ENCODE measurements at places on chromosomes 12 and 14.

- DNase-seq, result peak; percentile 95
These were observed 25.4 kb downstream of the ZBTB42 start for GRCh38 chr14:104826189-104826860.

DNA sequence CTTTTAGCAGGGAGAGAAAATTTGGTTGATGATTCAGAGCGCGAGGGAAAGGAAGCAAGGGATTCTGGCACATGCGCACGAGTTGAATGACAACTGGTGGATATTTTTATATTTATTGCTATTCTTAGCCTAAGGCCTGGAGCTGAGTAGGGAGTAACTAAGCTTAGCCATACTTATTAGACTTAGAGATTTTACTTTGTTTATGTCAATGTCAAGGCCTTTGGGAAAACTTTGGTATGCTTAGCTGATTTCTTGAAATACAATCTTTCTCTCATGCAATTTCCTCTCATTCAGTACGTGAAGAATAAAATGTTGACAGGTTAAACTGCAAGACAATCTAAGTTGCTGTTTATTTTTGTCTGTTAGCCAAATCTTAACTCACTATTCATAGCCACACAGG lies 101.1 kb downstream of the CRADD start:
- DNase-seq, result no peak

DNA sequence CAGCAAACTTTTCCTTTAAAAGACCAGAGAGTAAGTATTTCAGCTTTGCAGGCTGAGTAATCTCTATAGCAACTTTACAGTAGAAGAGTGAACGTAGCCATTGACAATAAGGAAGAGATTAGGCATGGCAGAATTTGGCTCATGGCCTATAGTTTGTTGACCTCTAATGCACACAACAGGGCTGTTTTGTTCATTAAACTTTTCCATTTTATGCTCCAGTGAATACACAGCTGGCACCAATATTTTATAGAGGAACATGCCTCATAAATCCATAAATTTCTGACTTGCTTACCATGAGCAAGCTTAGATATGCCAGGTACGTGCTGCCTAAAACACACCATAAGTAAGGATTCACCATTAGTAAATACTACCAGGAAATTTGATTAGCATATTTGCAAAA lies 609.0 kb upstream of the STXBP6 start:
- DNase-seq, result no peak

DNA sequence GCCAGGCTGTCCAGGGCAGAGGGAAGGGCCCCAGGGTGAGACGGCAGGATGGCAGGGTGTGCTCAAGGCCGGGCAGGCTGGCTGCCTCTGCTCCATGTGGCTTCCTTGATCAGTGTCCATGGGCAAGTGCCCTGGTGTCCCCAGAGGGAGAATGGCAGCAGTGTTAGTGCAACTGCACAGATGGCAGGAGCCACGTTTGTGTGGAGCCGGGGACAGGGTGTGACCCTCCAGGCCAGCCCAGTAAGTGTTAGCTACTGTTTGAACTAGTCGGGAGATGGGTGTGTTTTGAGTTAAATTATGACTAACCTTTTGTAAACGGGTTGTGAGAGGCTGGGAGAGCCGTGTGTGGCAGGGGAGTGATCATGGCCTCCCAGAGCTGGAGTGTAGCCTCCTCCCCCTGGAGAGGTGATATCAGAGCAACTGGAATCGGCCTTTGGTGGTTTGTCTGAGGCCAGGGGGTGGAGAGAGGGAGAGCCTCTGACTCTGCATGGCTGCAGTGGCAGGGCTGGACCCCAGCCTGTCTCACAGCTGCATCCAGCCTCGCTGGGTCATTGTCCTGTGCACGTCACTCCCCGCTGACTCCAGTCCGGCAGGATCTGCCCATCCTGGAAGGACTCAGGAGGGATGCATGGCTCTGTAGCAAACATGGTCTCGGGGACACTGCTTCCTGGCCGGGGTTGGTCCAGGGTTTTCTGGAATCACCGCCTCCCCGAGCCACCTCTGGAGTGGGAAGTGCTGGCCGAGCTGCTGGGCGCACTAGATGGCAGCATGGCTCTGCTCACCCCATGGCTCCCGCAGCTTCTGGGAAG lies 27.8 kb downstream of the AACS start:
- DNase-seq, result peak; percentile 5

DNA sequence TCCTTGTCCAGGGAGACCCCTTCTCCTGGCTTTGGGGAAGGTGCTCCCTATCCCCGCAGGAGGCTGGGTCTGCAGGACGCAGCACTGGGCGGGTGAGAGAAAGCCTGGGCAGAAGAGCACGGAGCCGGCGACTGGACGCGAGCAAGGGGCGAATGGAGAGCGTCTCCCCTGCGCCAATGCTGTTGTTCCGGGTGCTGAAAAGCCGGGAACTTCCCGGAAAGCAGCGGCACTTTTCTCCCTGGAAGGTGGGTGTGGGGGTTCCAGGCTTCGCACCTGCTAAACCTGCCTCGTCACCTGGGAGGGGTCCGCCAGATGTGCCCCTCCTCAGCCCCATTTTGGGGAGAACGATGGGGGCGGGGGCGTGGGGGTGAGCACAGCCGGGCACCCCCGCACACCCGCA lies 417.1 kb upstream of the TMTC1 start:
- DNase-seq, result no peak

- peak; percentile 91 for DNase-seq
These were observed at the start of gene TAMALIN for GRCh38 chr12:52006726-52007157. TSS of gene TAMALIN (plus strand) at chr12:52006946. CDS start at chr12:52007020, 74 bp downstream.

DNA sequence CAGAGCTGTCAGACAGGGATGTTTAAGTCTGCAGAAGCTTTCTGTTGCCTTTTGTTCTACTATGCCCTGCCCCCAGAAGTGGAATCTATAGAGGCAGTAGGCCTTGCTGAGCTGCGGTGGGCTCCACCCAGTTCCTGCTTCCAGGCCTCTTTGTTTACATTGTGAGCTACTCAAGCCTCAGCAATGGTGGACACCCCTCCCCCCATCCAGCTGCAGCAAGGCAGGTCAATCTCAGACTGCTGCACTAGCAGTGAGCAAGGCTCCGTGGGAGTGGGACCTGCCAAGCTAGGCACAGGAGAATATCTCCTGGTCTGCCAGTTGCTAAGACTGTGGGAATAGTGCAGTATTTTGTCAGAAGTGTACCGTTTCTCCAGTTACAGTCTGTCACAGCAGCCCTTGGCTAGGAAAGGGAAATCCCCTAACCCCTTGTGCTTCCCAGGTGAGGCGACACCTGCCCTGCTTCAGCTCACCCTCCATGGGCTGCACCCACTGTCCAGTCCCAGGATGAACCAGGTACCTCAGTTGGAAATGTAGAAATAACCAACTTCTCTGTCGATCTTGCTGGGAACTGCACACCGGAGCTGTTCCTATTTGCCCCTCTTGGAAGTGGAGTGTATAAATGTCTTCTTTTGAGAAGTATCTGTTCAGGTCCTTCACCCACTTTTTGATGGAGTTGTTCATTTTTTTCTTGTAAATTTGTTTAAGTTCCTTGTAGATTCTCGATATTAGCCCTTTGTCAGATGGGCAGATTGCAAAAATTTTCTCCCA lies 213.5 kb upstream of the SLC38A2 start:
- DNase-seq, result peak; percentile 77

DNA sequence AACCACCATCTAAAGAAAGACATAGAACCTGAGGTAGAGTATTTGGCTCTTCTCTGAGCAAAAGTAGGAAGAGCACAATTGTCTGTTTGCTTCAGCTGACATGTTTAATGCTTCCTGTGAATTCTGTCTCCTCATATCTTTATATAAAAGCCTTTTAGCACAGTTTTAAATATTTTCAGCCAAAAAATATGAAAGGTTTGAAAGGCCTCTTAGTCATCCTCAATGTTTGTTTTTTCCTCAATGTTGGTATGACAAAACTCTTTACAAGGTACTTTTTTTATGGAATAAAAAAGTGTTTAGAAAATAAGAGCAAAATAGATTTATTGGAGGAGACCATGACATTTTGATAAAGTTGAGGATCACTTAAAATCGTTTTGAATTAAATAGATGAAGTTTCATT lies 360.9 kb downstream of the NAV3 start:
- no peak for DNase-seq

- DNase-seq, result no peak
These were observed 378.0 kb downstream of the TMEM121 start for GRCh38 chr14:105904379-105904778.

DNA sequence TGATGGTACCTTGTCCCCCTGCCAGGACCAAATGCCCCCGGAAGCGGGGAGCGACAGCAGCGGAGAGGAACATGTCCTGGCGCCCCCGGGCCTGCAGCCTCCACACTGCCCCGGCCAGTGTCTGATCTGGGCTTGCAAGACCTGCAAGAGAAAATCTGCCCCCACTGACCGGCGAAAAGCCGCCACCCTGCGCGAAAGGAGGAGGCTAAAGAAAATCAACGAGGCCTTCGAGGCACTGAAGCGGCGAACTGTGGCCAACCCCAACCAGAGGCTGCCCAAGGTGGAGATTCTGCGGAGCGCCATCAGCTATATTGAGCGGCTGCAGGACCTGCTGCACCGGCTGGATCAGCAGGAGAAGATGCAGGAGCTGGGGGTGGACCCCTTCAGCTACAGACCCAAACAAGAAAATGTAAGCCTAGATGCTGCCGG lies 410 bp downstream of the MYF6 start:
- no peak for DNase-seq

DNA sequence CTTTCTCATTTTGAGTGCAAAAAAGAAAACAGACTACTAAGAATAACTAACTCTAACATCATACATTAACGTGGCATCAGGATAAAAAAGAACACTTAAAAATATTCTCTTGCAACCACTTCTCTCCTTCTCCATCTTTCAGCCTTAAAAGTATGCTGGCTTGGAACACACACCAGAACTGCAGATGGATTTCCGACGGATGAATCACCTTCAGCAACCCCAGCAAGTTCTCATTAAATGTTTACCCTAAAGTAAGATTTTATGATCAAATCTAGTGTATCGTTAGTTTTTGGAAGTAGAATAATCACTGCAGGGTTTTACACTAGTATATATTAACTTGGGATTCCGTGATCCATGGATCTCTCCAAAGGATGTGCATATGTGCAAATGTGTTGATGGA lies 1.2 kb downstream of the NEK9 start:
- no peak for DNase-seq

- DNase-seq, result no peak
These were observed 320.4 kb downstream of the ADGRD1 start for GRCh38 chr12:131274061-131274460.

DNA sequence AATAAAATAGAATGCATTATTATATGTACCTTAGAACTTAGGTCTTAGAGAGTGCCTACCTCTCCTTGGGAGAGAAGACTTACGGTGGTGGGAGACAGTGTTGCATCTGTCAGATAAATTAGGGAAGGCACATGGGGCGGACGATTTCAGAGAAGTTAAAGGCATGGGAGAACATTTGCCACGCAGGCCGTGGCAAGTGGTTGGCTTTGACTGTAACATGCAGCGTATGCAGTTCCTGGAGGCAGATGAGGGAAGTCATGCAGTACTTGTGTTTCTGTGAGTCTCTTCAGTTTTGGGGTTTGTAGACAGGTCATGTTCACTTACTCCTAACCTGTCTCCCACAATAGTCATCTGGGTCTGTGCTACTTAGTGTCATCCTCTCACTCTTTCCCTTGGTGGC lies 43.6 kb downstream of the ETV6 start:
- DNase-seq, result no peak

DNA sequence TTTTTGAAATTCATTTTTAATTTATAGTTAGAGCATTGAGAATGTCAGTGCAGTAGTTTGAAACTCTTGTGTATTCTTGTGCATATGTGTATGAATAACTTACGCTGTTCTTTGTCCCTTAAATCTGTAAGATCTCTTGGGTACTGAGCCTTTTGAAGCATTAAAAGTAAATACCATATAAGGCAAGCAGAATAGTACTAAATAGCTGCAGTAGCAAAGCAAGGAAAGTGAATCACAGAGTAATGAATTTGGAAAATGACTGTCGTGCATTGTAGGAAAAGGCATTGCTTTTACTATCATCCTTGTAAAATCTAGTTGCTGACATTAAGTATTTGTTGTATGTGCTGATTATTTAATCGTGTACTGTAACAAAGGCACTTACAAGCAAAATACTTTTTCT lies 12.1 kb downstream of the CNOT2 start:
- DNase-seq, result no peak
